ENCODE measurements at places on chromosomes 11 and 22.

- DNase-seq, result no peak
These were observed 52.5 kb downstream of the MACROD1 start for GRCh38 chr11:64113462-64113780.

GRCh38 chr22:36335621-36336020 is 52.1 kb downstream of the MYH9 start:
- no peak for DNase-seq

DNA sequence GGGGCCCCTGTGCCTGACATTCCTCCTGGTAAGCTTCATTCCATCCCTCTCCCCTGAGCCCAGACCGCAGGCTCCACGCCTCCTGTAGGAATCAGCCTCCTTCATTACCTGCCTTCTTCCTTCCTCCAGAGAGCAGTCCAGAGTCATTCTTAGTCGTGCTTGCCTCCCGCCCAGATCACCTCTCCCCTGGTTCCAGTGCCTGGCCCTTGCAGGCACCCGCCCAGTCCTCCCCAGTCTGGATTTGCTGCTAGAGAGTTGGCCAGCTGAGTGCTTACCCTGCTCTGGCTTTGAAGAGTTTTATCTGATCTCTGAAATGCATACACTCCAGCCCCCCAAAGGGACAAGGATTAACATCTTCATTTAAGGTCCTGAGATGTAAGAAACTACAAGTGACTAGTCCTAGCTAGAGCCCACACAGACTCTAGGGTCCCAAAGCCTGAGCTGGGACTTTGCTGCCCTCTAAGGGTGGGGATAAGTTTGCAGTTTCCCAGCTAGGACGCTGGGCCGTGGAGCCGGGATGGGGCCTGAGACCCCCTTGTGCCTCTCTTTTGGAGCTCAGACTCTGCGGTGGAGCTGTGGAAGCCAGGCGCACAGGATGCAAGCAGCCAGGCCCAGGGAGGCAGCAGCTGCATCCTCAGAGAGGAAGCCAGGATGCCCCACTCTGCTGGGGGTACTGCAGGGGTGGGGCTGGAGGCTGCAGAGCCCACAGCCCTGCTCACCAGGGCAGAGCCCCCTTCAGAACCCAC is 1.6 kb downstream of the NR1H3 start:
- peak; percentile 46 for DNase-seq

DNA sequence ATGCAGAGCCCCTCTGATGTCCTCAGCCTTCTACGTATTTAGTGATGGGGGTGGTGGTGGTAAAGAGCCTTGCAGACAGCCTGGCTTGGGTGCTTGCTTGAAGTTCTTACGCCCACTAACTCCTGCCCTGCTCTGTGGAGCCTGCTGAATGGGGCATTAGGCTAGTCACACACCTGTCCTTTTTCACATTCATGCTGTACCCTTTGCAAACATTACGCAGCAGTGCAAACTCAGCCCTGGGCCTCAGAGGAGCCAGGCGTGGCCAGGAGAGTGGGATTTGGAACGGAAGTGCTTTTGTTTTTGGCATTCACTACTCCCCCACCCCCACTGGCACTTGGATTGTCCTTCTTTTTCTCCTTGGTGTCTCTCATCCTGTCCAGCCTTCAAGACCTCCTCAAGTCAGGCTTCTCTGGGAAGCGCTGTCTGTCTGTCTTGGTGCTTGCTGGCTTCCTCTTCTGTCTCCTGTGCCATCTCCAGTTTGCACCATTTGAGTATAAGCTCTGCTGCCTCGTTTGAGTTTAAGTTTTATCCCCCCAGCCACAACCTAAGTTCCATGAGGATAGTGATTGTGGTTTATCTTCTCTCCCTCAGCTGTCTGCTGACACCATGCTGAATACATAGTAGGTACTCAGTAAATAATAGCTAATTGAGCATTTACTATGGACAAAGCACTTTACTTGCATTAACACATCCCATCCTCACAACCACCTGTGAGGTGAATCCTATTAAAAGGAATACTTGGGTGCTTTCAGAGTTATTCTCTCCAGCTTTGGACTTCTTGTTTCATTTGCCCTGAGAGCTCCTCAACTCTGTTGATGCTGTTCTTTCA is 26.7 kb downstream of the ZBTB16 start:
- DNase-seq, result no peak

- DNase-seq, result no peak
These were observed 39.6 kb downstream of the GRAMD4 start for GRCh38 chr22:46659791-46660186.

DNA sequence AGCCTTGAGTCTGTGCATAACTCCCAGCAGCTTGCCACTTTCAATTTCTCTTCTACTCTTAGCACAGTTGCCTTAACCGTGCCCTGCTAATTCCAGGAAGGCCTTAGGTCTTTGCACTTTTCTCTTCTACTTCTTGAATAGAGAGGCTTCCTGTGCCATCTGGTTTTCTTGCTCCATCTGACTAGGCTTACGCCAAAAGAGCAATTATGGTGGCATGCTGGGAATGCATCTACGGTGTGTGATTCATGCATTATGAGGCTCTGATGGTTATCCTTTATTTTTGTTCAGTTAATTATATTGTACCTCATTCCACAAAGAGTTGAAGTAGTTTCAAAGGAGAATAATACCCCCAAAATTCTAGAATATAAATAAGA is 29.4 kb downstream of the SIK2 start:
- no peak for DNase-seq

- DNase-seq, result no peak
These were observed 63.0 kb downstream of the P4HA3 start for GRCh38 chr11:74248469-74248868.

DNA sequence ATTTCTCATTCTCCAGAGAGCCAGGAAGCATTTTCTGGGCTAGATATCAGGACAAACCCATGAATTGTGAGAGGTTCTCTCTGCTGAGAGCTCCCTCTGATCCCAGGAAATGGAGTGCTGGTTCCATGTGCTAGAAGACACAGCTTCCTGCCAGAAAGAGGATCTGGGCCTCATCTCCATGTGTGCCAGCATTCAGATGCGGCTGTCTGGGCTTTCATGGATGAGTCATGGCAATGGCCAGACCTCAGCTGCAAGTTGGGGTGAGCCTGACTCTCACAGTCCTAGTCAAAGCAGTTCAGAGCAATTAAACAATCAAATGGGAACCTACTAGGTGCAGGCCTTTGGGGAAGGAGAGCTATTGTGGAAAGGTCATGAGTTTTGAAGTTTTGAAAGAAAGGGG is 82.3 kb upstream of the EED start:
- no peak for DNase-seq

DNA sequence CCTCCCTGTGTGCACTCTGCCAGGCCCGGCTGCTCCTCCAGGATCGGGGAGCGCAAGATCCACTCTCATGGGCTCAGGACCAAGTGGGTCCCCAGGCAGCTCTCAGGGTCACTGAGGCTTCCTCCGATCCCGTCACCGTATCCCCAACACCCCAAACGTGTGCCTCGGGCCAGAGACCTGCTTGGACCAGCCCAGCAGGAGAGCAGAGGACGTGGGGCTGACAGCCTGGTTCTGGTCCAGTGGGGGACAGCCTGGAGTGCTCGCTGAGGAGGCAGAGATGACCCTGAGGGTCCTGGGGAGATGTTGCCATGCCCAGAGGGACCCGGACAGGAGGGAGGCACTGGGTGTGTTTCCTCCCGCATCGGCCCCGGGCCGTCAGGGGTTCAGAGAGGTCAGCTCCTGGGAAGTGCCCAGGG is 1402.6 kb downstream of the BRD1 start:
- DNase-seq, result no peak

- no peak for DNase-seq
These were observed 1.7 kb downstream of the ZBTB16 start for GRCh38 chr11:114061048-114061680.

DNA sequence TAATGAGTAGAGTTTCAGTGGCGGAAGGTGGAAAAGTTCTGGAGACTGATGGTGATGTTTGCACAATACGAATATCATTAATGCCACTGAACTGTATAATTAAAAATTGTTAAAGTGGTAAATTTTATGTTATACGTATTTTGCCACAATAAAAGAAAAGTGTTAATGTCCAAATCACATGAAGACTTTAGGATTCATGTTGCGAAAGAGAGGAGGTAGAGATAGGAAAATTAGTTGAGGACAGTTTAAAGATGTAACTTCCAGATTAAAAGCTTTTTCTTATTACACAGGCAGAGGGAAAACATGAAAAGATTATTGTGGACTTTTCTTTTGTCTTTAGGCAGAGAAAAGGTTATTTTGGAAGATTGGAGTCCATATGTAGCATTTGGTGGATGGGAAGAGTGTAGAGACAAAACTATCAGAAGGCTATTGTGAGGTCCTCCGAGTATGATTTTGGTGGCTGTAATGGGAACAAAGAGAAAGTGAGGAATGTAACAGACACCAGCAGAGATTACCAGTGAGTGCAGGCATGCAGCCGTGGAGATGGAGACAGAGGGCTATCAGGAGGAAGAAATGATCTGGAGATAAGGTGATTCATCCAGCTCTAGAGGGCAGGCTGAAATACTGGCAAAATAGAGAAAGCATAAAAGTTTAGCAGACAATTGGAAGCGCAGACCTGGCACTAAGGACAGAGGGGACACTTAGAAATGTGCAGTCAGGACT is 12.5 kb downstream of the VPS26B start:
- no peak for DNase-seq

DNA sequence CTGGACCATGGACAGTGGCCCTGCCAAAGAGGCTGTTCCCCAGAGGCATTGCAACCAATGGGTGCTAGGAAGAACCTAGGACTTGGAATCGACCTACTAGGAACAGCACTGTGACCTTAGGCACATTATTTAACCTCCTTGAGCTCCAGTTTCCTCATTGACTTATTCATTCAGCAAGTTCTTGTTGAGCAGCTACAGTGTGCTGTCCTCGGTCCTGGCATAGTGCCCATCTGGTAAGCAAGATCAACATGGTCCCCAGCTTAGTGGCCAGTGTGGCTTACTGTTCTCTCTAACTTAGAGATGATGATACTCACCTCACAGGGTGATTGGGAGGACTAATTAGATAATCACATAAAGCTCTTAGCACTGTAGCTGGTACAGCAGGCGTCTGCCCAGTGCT is 8.2 kb downstream of the ABCG4 start:
- no peak for DNase-seq
